ENCODE measurements at places on chromosomes 1 and 21.

DNA sequence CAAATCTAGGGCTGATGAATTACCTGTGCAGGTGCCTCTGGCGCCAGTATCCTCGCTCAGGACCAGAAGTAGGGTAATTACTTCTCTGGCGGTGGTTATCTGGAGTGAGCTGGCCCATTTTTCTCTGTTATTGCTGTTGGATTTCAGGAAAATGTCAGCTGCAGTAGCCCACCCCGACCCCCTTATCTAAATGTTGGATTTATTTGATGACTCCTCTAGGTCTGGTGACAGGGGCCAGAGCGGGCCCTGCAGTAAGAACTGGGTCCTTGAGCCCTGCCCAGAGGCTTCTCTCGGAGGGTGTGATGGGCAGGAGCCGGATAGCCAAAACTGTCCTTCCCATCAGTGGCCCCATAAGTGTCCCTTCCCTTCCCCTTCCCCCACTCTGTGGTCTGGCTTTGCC is 384.3 kb downstream of the PTPRU start:
- DNase-seq, result no peak

GRCh38 chr1:209198961-209199750 is 384.4 kb upstream of the CAMK1G start:
- DNase-seq, result no peak

GRCh38 chr1:15153842-15154479 is 414 bp downstream of the TMEM51 start:
- DNase-seq, result peak; percentile 81

DNA sequence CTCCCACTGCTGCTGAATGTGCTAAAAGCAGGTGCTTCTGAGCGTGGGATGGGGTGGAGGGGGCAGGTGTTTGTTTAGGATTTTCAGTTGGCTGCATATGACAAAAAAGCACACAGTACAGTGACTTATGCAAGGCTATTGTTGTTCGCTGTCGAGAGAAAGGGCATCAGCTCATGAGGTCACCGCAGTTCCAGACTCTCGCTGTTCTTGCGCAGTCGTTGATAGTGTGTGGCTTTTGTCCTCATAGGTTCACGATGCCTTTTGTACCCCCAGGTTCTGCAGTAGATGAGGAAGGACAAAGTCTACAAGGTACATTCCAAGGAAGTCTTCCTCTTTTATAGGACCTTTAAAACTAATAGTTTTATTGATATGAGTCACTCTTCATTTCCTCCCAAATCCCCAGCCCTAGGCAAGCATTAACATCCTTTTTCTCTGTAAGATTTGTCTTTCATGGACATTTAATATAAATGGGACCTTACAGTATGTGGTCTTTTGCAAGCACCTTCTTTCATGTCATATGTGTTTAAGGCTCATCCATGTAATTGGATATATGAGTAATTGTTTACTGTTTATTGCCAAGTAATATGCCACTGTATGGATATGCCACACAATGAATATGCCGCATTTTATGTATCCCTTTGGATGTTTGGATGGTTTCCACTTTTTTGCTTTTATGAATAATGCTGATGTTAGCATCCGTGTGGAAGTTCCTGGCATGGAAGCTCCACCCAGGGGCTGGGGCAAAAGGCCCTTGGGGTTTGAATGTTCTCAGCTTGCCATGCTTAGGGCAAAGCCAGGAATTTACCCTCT is 14.5 kb upstream of the NLRP3 start:
- no peak for DNase-seq

DNA sequence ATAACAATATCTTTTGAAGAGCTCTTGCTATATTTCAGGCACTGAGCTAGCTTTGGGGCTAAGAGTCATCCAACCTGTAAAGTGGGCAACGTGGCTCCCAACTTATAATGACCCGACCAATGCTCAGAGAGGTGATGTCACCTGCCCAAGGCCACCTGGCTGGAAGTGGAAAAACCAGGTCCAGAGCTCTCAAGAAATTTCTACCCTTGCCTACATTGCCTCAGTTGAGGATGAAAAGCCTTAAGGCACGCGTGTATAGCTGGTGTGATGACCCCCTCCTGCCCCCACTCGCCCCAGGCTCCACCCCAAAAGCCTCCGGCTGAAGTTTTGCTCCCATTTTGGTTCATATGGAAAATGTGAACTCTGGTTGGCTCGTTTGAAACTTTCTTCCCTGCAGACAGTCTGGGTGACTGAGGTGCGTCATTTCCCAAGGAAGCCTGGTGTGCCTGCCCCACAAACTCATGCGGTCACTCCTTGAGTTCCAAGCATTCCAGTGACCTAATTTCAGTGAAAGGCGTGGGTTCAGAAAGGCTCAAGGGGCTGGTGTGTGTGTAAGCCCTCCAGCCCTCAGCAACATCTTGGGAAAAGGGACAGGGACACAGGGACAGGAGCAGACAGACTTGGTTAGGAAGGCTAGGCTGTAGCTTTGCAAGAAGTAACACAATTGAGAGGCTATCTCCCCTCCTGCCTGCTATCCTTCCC is 20.5 kb downstream of the HTR1D start:
- no peak for DNase-seq

DNA sequence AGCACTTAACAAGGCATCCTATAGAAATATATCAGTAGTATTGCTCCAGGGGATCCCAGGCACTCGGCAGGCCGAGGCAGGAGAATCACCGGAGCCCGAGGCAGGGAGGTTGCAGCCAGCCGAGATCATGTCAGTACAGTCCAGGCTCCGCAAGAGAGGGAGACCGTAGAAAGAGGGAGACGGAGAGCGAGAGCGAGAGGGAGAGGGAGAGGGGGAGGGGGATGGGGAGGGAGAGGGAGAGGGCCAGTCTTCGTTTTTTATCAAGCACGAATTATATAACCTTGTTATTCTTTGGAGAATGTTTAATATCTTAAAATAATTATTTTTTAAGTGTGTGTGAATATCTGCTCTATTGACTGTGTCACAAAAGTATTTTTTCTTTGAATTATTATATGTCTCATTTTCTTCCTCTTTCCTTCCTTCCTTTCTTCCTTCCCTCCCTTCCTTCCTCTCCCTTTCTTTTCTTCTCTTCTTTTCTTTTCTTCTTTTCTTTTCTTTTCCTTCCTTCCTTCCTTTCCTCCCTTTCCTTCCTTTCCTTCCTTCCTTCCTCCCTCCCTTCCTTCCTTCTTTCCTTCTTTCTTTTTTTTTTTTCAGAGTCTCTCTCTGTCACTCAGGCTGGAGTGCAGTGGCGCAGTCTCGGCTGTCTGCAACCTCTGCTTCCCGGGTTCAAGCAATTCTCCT is 233.7 kb downstream of the SRGAP2C start:
- no peak for DNase-seq

DNA sequence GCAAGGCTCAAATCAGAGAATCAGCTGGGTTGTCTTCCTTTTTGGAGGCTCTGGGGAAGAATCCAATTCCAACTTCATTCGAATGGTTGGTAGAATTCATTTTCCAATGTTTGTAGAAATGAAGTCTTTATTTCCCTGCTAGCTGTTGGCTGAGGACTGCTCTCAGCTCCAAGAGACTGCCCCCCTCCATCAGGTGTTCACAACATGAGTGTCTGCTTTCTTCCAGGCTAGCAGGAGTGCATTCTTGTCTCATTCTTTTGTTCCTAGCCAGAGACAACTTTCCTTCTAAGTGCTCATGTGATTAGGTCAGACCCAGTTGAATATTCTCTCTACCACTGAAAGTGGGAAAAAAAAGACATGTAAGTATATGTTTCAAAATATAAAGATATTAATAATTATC is 95.2 kb downstream of the HLX start:
- no peak for DNase-seq

- DNase-seq, result no peak
Measured at GRCh38 chr1:29475326-29475725, 239.0 kb downstream of the PTPRU start.
